Activated CD4-positive, alpha-beta T cell treated with anti-CD3 and anti-CD28 coated beads, Interleukin-2, Interleukin-4, amounts not matched to agents 100 ng/mL and 50 ng/mL, durations not matched to agents 16 hours and 8 hours (primary cell): ENCODE measurements at places on chromosomes 12 and 14.
A peak's percentile ranks its signal among the peaks of the same experiment; 100 is the strongest.

DNA sequence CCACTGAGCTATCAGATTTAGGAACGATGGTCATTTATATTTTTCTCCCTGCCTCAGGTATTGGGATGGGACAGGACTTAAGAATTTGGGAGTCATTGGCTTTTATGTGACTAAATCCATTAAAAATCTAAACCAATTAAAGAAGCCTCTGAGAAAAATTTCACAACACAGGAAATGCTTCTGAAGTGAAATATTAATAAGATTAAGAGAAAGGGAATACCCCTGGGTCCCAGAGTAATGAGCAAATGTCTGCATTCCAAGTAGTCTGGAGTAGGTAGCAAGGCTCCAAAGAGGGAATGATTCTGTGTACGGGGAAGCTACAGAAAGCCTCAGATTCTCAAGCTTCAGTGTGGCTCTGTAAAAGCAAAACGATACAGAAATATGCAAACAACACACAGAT lies 707 bp upstream of the MED6 start:
- DNase-seq: no peak

DNA sequence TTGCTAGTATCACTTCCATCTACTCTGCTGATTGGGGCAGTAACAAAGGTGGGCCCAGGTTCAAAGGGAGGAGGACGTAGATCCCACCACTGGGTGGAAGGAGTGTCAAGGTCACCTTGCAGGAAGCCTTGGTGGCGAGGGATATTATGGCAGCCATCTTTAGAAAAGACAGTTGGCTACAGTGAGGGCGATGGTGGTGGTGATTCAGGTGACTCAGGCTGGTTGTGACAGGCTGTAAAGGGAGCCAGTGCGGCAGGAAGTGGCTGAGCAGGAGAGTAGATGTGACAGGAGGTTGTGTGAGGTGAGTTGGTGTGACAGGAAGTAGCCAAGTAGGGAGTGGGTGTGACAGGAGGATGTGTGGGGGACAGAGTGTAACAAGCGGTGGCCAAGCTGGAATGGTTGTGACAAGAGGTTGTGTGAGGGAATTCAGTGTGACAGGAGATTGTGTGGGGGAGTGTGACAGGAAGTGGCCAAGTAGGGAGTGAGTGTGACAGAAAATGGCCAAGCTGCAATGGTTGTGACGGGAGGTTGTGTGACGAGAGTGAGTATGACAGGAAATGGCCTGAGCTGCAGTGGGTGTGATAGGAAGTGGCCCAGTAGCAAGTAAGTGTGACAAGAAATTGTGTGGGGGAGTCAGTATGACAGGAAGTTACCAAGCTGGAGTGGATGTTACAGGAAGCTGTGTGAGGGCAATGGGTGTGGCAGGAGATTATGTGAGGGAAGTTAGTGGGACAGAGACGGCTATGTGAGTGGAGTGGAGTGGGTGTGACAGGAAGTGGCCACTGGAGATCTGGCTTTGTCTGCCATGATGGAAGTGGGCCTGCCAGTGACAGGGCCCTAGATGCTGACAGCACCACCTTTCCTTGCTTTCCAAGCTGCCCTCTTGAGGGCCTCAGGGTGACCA lies 136.5 kb upstream of the MYL2 start:
- peak; percentile 73 for DNase-seq

GRCh38 chr12:123056053-123056452 lies 75.6 kb downstream of the ARL6IP4 start:
- no peak for DNase-seq

DNA sequence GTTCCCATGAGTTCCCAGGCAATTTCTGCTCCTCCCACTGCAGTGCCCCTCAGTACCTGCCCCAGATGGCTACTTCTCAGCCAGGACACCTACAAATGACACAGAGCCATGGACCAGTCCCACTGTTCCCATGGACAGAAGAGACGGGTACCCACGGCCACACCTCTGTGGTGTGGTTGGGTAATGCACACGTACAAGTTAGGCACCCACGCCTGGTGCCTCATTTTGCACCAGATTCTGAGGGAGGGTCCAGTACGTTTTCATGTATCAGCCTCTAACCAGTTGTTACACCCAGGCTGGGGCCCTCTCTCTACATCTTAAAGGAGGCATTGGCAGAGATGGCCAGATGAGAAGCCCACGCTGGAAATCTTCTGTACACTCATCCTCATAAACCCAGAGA lies 114.0 kb downstream of the DICER1 start:
- no peak for DNase-seq

- DNase-seq: no peak
Measured at GRCh38 chr12:32559434-32559833, 119.7 kb upstream of the DNM1L start.

GRCh38 chr14:54490445-54491175 lies 1.8 kb upstream of the GMFB start:
- no peak for DNase-seq

DNA sequence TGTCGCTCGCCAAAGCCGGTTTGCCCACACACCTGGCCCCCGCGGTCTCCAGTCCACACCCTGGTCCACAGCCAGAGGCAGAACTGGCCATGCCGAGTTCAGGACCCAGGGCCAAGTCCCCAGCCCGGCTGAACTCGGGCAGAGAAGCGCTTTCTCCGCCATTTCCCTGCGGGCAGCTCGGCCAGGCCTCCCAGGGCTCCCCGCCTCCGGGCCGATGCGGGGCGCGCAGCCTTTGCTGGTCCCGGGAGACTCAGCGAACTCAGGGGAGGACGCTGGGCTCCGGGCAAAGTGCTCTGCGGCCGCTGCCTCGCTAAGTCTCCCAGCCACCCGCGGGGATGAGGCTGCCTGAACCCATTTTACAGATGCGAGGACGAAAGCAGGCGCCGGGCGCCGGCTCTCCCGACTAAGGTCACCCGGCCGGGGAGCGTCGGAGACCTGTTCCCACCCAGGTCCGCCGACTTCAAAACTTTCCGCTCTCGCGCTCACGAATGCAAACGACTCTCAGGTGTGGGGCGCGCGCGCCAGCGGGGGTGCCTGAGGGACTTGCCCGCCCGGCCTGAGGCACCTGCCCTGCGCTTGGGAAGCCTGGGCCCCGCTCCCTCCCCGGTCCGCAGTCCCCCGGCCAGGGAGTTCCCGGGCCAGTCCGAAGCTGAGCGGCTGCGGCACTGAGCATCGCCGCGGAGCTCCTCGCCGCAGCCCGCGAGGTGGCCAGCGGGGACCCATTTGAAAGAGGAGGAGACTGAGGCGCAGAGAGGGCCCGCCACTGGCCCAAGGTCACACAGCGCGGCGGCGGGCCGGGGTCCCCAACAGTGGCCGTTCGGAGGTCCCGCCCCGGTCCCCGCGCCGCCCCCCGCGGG lies 627 bp downstream of the TESC start:
- peak; percentile 34 for DNase-seq

GRCh38 chr12:2691345-2692071 lies 103.3 kb upstream of the FKBP4 start:
- DNase-seq: peak; percentile 71

DNA sequence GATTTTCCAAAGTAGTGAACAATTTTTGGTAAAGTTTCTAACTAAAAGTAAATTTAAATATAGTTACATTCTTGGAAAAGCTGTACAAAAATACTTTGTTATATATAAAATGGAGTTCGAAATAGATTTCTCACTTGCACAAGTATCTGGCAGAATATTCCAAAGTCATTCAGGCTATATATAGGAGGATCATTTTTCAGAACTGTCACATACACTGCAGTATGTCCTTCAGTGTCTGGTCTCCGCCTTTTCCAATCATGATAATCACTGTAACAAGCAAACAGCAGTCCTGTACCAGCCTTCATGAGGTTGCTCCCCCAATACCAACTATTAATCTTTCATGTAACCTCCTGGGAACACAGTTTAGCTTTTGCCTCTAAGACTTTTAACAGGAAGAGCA lies 18.6 kb downstream of the TBK1 start:
- no peak for DNase-seq

DNA sequence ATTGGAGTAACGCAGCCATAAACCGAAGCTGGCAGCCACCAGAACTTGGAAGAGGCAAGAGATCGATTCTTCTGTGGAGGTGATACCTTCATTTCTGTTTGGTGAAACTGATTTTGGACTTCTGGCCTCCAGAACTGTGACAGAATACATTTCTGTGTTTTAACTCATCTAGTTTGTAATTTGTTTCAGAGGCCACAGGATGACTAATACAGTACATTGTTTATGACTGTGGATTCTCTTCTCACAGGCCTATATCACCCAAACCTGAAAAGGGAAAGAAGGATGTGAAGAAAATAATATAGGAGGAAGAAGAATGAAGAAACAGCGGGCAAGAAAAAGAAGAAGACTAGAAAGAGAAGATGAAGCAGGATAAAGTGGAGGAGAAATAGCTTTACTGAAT lies 263.8 kb upstream of the DIO2 start:
- DNase-seq: no peak

DNA sequence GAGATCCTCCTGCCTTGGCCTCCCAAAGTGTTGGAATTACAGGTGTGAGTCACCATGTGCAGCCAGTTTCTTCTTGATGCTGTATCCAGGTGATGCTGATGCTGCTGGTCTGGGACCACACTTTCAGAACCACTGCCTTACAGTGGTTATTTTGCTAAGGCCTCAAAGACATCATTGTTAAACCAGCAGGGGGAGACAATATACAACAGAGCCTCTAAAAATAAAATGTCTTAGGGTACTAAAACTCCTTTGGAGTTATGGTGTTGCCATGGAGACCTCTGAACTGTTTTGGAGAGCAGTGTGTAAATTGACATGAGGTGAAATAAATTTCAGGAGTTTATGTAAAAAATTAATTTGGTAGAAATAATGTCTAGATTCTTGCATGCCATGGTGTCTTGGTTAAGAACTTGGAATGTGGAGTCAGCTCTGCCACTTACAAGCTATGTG lies 1.1 kb upstream of the ARG2 start:
- DNase-seq: peak; percentile 70

DNA sequence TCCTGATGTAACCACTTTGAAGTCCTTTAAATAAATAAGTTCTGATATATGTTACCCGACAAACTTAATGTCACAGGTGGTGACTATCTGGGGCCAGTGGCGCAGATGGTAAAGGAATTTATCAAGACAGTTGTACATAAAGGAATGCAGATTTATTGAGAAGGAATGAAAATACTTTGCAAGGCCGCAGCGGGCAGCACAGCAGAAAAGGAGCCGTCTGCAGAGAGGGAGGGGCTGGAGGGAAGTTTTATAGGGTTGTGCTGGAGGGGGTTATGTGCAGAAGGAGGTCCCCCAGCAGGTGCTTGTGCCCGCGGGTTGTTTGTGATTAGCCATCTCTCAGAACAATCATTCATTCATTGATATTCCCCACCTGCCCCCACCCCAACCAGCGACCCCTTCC lies 17.4 kb downstream of the GPRC5D start:
- no peak for DNase-seq

DNA sequence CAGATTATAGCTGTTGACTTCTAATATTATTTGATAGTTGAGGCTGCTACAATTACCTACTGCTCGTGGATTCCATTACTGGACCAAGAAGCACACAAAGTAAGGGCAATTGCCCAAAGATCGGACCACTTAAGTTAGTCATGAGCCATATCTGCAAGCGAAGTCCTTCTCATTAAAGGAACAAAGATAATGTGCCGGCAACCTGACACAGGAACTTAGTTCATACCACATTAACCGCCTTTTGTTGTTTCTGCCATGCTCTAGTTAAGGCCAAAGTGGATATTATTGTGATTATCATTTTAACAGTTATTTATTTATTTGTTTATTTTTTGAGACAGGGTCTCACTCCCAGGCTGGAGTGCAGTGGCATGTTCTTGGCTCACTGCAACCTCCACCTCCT lies 38.1 kb upstream of the TMED10 start:
- no peak for DNase-seq

DNA sequence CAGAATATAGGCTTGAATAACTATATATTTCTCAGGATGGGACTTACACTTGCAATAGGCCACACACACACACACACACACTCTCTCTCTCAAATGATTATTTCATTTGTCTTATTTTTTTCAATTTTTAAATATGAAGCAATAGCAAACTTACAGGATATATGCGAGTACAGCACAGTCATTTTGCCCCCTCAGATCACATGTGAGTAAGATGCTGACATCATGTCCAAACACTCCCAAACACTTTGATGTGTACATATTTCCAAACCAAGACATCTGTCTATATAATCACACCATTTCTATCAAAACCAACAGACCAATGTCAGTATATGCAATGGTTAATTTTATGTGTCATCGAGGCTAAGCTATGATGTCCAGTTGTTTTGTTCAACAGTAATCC lies 1535.9 kb upstream of the FLRT2 start:
- DNase-seq: no peak

- DNase-seq: no peak
Measured at GRCh38 chr12:46674800-46675199, 151.0 kb downstream of the SLC38A4 start.
